Adrenal gland (tissue), 19 donors: ENCODE measurements at places on chromosomes 13 and 19. TPM values are rescaled to one million over a fixed set of nuclear protein-coding genes. Genes with fewer than 3 reads are reported as not detected.

DNA sequence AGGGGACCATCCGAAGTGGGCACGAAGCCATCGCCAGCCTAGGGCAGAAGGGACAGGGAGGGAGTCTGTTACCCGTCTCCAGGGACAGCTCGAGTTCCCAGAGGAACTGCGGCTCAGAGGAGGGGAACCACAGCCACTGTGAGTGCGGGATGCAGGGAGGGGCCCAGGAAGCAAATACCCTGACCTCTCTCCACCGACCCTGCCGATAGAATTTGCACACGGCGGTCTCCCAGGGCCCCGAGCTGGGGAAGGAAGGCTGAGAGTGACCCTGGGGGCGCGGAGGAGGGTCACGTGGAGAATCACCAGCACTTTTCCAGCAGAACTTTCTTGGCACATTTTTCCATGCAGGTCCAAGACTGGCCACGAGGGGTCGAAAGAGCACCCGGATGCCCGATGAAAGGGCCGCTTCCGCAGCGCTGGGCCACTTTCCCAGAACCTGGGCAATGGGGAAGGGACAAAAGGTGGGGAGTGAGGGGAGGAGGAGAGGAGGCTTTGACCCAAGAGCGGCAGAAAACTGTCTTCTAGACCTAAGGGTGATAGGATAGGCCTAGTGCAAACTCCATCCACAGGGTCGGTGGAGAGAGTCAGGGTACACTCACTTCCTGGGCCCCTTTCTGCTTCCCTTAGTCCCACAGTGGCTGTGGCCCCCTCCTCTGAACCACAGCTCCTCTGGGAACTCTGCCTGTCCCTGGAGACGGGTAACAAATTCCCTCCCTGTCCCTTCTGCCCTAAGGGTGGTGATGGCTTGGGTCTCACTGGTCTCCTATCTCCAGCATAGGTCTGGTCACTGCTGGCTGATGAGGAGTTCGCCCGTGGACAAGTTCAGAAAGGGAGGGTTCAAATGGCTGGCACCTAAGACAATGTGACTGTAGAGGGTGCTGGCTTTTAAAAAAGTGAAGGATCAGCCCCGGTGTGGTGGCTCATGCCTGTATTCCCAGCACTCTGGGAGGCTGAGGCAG lies 5.3 kb upstream of the GPR4 start:
- DNase-seq, result peak; percentile 84

The ZNF560 gene
- total RNA-seq, result not detected

GRCh38 chr19:49802836-49803528 lies 10.1 kb downstream of the FUZ start:
- DNase-seq, result peak; percentile 69

The SERPINE3 gene
- total RNA-seq, result not detected

The LAIR1 gene
- 12.0 TPM for total RNA-seq

The MBNL2 gene
- total RNA-seq, result 182 TPM

DNA sequence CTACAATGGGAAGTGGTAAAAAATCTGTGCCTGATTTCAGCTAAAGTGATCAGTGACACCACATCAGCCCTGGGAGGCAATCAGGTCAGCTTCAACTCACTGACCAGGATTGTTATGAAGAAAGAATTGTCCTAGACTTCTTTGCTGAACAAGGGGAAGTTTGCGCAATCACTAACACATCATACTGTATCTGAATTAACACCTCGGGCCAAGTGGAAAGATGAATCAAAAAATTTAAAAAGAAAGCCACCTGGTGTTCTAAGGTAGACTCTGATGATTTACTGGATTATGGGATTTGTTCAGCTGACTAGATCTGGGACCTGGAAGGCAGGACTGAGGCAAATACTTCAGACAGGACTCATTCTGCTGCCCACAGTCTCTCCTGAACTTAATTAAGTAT lies 161.8 kb downstream of the DIAPH3 start:
- DNase-seq, result no peak

The CCL25 gene
- not detected for total RNA-seq

DNA sequence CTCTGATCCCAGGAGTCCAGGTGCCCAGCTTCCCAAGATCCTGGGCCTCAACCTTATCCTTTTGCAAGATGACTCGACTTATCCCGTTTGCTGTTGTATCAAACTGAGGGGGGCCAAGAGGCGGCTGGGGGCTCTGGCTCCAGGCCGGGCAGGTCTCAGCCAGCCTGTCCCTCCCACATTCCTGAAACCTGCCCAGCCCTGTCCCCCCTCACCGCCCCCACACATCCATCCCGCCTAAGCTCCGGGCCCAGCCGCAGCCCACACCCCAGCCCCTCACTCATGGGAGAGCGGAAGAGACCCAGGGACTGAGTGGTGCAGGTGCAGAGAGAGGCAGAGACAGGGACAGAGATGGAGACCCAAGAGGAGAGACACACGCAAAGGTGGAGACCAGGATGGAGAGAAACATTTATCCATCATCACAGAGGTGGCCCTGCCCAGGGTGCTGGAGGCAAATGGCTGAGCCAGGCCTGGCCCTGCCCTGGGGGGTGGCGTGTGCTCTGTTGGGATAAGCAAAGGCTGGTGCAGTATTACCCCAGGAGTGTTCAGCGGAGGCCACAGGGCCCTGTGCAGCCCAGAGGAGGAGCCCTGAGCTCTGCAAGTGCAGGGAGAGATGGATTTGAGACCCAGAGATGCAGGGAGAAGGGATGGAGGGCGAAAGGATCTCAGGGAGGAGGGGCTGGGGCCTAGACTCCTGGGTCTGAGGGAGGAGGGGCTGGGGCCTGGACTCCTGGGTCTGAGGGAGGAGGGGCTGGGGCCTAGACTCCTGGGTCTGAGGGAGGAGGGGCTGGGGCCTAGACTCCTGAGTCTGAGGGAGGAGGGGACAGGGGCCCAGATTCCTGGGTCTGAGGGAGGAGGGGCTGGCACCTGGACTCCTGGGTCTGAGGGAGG lies 1.6 kb downstream of the BCAM start:
- DNase-seq, result no peak

GRCh38 chr13:28199089-28199488 lies 60.7 kb downstream of the PAN3 start:
- DNase-seq, result no peak

The IFNL4 gene
- not detected for total RNA-seq
